Stomach (tissue), 19 donors: ENCODE measurements at places on chromosomes 3 and 15. TPM values are rescaled to one million over a fixed set of nuclear protein-coding genes. Genes with fewer than 3 reads are reported as not detected.

Gene TXNRD3
- total RNA-seq = 19.1 TPM

Gene PLAAT1
- 5.8 TPM for total RNA-seq

Gene SCAANT1
- total RNA-seq = not detected

Gene GOLGA6D
- 0.18 TPM for total RNA-seq

Gene SPATA12
- total RNA-seq = not detected

Gene NR2F2
- total RNA-seq = 70.5 TPM

Gene ZNF445
- total RNA-seq = 4.9 TPM

Gene EPHB3
- total RNA-seq = 22.8 TPM

Gene HRG
- total RNA-seq = not detected

Gene BFSP2
- total RNA-seq = not detected

Gene MKRN2OS
- not detected for total RNA-seq

Gene PDZRN3
- 80.6 TPM for total RNA-seq

Gene DBR1
- total RNA-seq = 11.4 TPM

Gene TRIM42
- total RNA-seq = not detected

Gene CTXN2
- total RNA-seq = not detected

Gene RNF123
- total RNA-seq = 75.4 TPM

Gene CELF6
- total RNA-seq = not detected

Gene THBS1
- total RNA-seq = 246 TPM

Gene FBXO40
- not detected for total RNA-seq

Gene GAP43
- not detected for total RNA-seq

Gene CCDC80
- 11.2 TPM for total RNA-seq

Gene PPP2R3A
- 51.8 TPM for total RNA-seq

Gene NEIL1
- total RNA-seq = 22.2 TPM

Gene UROC1
- not detected for total RNA-seq

Gene STRIT1
- not detected for total RNA-seq

Gene SLC28A1
- not detected for total RNA-seq

Gene ITIH3
- total RNA-seq = 3.5 TPM

Gene MEGF11
- total RNA-seq = not detected

Gene ARHGAP11A
- total RNA-seq = 13.9 TPM

Gene POLR2H
- 14.0 TPM for total RNA-seq

Gene CFAP100
- not detected for total RNA-seq

Gene ST3GAL6
- not detected for total RNA-seq

Gene NSUN3
- total RNA-seq = 88.8 TPM

Gene PRICKLE2
- 10.7 TPM for total RNA-seq

Gene OR5K3
- not detected for total RNA-seq

Gene PIERCE2
- total RNA-seq = not detected

Gene CFAP20DC
- total RNA-seq = not detected

Gene ARRDC4
- total RNA-seq = 51.0 TPM

Gene RBSN
- total RNA-seq = 26.6 TPM

Gene GPR149
- total RNA-seq = not detected

Gene PHLDB2
- 40.7 TPM for total RNA-seq

Gene CCDC54
- not detected for total RNA-seq

Gene FHIT
- 10.6 TPM for total RNA-seq

Gene TRPM1
- not detected for total RNA-seq

Gene C3orf20
- total RNA-seq = not detected

Gene P2RY14
- total RNA-seq = 43.2 TPM

Gene GP9
- total RNA-seq = not detected

Gene RTP1
- not detected for total RNA-seq

Gene TMEM108
- not detected for total RNA-seq

Gene C3orf22
- not detected for total RNA-seq

Gene SLC6A6
- 36.7 TPM for total RNA-seq
